Activated CD4-positive, alpha-beta T cell treated with anti-CD3 and anti-CD28 coated beads for 36 hours (primary cell): ENCODE measurements at places on chromosomes 3 and 15. TPM values are rescaled to one million over a fixed set of nuclear protein-coding genes. Genes with fewer than 3 reads are reported as not detected.

Gene RHO
- not detected for total RNA-seq

Gene ST3GAL6
- not detected for total RNA-seq

DNA sequence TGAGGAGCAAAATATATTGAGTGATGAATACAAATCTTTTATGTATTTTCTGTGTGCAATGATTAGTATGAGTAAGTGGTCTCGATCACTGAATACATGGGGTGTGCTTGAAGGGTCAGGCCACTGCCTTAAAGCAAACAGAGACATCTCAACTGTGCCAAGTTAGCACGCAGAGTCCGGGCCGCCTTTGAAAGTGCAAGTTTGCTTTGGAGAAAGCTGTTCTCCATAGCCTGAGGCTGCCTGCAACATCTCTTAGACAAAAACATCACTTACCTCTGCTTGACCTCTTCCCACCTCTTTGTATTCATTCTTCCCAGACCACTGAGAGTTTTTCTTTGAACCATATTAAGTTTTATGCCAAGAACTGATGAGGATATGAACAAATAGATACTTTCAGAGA, 267.0 kb downstream of the ZBTB20 start:
- no peak for DNase-seq

Gene PLSCR5
- total RNA-seq = not detected

Gene RLBP1
- total RNA-seq = not detected

- no peak for DNase-seq
Observed at GRCh38 chr15:74159773-74160172, 13.7 kb upstream of the ISLR start.

DNA sequence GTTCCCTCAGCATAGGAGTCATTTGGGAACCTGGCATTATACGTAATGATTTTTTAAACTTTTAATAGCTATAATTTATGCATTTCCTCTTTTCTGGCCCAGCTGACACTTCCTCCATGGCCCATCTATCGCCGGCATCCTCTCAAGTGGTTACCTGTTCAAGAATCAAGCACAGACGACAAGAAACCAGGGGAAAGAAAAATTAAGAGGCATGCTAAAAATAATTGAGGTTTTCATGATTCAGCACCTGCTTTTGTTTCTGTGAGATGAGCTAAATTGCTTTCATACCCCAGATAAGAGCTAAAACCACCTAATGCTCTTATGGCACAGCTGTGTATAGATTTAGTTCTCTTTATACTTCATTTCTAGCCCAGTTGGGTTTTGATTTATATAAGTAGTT, 1.7 kb downstream of the SPCS1 start:
- DNase-seq = no peak

Gene TM4SF18
- total RNA-seq = not detected

Gene GABRB3
- total RNA-seq = not detected

- DNase-seq = no peak
Observed at GRCh38 chr3:127763816-127764215, 58.5 kb downstream of the MGLL start.

GRCh38 chr3:81500039-81500438, 261.4 kb downstream of the GBE1 start:
- DNase-seq = no peak

DNA sequence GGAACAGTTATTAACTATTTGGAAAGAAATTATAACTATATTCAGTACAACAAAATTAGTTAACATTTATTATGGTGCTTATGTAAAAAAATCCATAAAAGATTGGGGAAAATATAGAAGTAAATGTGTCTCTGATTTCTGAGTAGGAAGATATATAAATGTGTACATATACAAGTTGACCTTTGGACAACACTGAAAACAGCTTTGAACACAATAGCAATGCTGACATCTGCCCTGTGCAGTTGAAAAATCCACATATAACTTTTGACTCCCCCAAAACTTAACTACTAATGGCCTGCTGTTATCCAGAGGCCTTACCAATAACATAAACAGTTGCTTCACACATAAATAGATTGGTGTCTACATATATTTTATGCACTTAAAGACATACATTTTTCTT, 12.3 kb downstream of the TIMMDC1 start:
- no peak for DNase-seq

- no peak for DNase-seq
Observed at GRCh38 chr15:61186905-61187741, 42.0 kb downstream of the RORA start.

Gene PEX11A
- total RNA-seq = 5.3 TPM

DNA sequence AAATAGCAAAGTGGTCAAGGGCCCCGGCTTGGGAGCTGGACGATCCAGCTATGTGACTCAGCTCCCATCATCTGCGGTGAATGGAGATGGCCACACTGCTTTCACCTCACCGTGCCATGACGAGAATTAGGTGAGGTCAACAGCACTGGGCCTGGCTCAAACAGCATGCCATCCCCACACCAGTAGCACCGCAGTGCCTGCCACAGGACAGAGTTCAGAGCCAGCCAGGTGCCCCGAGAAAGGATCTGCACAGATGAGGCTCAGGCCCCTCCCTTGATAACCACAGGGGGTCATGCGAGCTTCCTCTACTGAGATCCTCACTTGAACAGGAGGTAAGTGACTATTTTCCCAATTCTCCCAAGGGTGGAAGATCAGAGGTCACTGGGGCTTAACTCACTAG, 29.4 kb downstream of the ZXDC start:
- DNase-seq = no peak

Gene TNNC1
- 2.7 TPM for total RNA-seq

DNA sequence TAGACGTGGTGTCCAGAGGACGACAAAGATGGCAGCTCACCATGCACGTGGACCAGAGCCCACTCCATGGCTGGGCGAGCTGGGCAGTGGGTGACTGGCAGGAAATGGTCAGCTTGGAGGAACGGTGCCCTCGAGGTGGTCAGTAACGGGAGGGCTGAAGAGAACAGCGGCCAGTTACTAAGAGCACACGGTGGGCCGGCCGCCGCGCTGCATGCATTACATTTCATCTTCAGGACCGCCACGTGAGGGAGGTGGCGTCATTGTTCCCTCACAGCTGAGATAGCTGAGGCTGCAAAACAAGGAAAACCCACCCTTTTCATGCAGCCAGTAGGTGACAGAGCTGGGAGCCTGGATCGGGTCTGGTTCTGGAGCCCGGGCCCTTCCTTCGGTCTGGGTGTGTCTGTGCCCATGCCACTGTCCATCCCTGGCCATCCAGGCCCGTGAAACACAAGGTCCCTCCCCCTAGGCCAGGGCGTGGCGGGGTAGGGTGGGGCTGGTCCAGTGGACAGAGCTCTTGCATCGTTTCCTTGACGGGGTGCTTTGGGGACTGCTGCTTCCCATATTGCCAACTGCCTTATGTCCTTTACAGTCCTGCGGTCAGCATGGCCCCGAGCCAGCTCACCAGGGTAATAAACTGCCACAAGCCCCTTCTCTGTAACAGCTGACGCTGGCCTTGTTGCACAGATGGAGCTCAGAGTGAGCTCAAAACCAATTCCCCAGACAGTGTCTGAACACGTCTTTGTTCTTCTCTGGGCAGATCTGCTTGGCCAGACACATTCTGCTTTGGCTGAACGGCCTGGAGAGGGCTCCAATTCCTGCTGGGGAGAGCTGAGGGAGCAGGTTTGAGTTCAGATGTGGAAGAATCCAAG, 51.8 kb downstream of the RGMA start:
- DNase-seq = no peak

- peak; percentile 48 for DNase-seq
Observed at GRCh38 chr3:111715911-111716523, 120.9 kb upstream of the ZBED2 start.
